ENCODE measurements at places on chromosomes 13 and 19.
A peak's percentile ranks its signal among the peaks of the same experiment; 100 is the strongest.

- no peak for DNase-seq
Observed at GRCh38 chr13:80802946-80803345, 462.0 kb upstream of the SPRY2 start.

DNA sequence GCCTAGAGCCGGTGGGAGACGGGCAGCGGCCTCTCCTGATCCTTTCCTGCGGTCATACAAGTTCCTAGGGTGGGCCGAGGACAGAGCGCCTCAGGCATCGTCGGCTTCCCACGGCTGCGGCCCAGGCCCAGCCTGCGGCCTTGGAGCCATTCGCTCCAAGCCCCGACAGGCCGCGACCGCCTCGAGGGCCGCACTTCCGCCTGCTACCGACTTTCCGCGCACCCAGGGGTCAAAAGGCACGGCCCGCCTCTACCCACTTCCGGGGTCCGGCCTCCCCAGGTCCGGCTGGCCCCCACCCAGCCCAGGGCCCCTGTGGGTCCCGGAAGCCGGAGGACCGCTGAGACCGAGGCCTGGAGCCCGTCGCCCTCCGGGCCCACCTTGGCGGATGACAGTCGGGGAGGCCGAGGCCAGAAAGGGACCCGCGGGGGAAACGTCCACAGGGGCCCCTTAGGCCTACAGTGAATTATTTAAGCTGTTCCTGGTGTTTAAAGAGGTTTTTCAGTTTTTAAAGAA is 16.2 kb downstream of the ZIC2 start:
- no peak for DNase-seq

- DNase-seq, result no peak
Observed at GRCh38 chr19:9362905-9363304, at the start of gene ZNF177. TSS of gene ZNF177 (plus strand) at chr19:9363013. CDS start at chr19:9378312, 15,299 bp downstream.

DNA sequence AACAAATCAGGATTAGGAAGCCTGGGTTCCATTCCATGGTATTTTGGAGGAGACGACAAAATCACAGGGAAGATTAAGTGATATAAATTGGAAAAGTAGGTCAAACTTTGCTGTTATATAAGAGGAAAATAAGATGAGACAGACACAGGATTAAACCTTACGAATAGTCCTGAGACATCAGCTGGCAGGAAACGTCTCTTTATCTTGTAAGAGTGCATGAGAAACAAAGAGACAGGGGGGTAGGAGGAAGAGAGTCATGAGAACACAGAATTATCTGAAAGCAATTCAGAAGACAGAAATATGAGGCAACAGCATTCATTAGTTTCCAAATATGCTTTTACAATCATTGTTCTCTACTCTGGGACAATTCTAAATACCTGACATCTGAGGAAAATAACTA is 310.6 kb upstream of the MIR17HG start:
- no peak for DNase-seq

DNA sequence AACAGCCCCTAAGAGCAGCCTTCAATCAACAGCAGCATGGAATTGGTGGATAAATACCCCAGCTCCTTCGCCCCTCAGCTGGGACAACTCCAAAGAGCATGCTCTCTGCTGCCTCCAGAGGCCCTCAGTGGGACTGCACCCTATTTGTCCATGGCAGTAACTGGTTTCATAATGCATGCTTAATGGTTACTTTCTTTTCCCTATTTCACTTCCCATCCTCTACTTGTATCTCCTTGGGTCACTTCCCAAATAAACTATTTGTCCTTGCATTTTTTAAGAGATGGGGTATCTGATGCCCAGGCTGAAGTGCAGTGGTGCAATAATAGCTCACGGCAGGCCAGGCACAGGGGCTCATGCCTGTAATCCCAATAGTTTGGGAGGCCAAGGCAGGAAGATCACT is 13.5 kb upstream of the TPM4 start:
- peak; percentile 58 for DNase-seq

DNA sequence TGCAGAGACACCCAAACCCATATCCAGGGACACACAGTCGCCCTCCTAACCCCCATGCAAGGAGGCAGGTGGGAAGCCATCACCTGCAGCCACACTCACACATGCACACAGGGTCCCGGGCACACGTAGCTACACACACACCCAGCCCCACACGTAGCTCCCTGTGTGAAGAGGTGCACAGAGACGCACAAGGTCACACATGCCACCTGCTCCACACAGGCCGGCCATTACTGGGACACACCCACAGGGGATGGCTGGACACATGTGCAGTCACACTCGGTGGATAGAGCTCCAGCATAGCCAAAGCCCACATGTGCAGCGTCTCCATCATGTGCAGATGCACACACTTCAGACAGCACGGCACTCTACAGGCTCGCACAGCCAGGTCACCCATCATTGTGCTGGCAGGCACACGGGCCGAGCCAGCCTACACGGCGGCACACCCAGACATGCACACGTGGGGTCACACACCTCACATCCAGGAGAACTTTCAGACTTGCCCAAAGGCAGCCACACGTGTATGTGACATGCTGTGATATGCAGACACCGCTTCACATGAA is 1.1 kb downstream of the ZNF835 start:
- DNase-seq, result no peak

DNA sequence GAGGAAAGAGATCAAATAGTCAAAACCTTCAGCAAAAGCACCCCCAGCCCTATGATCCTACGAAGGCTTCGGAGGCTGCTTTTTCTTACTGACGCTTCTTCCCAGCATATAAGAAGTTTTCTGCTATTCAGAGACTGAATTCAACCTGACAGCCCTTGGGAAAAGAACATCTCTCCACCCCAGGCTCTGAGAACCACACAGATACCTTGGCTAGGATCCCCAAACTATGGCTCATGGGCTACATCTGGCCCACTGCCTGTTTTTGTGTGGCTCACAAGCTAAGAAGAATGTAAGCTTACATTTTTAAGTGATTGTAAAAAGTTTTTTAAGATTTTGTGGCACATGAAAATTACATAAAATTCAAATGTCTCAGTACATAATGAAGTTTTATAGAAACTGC is 3.0 kb downstream of the SLC15A1 start:
- no peak for DNase-seq

DNA sequence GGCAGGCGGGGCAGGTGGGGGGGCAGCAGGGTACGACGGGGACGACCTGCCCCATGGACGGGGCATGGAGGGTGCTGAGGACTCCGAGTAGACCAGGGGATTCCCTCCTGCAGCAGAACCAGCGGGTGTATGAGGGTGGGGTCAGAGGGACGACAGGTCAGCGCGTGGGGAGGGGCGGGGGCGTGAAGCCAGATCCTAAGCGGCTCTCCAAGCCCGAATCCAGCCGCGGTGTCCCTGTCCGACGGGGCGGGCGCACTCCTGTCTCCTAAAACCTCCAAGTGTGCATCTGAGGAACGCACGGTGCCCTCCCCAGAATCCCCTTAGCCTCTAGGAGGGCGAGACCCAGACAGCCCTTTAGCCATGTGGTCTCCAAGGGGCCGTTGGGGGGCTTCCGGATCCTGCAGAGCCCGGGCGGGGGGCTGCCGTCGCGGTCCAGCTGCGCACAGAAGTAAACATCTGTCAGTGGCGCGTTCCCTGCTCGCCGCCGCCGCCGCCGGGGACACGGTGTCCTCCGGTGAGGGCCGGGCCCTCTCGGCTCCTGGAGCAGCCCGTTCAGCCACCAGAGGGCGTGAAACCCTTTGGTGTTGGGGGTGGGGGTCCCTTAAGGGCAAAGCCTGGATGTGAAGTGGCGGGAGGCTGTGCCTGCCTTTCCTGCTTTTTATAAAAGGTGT is 730 bp downstream of the NRTN start:
- peak; percentile 49 for DNase-seq

- DNase-seq, result no peak
Observed at GRCh38 chr13:112746044-112746443, 56.2 kb downstream of the ATP11A start.

- DNase-seq, result no peak
Observed at GRCh38 chr19:29476528-29476927, 49.3 kb upstream of the VSTM2B start.

GRCh38 chr19:35024095-35024494 is 6.2 kb upstream of the SCN1B start:
- DNase-seq, result no peak

DNA sequence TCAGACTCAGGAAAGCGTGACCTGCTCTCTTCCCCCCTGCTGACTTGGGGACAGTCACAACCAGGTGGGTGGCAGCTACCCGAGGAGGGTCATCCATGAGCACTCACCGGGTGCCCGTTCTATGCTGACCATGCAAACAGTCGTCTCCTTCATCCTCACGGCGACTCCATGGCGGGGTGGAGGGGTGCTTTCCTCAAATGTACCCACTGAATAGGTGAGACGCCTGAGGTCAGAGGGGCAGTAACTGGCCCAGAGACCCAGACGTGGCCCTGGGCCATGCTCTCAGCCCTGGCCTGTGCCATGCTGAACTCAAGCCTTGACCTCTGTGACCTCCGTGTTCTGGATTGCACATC is 59.2 kb upstream of the TPM4 start:
- no peak for DNase-seq

DNA sequence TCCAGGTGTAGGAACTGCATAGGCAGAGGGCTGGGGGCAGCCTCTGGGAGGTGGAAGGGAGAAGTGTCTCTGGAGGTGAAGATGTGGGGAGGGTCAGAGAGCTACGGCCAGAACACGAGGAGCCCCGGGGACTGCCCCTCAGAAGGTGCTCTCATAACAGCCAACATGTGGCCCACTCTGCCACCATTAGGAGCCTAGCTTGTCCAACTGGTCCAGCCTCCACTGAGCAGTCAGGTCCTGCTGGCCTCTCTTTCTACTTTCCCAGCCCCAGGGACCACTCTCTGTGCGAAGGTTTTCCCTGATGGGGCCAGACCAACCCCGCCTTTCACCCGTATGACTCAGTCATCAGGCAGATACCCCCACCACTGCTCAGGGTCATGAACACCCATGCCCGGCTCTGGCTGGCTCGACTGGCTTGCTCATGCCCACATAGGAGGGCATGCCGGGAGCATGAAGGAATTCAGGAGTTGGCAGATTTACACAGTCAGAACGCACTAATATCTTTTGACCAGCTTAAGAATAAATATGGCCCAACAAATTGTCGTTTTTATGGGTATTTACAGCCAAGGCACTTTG is 37.5 kb upstream of the C19orf12 start:
- no peak for DNase-seq

GRCh38 chr19:17292301-17293074 is 10.7 kb downstream of the ABHD8 start:
- DNase-seq, result peak; percentile 75

DNA sequence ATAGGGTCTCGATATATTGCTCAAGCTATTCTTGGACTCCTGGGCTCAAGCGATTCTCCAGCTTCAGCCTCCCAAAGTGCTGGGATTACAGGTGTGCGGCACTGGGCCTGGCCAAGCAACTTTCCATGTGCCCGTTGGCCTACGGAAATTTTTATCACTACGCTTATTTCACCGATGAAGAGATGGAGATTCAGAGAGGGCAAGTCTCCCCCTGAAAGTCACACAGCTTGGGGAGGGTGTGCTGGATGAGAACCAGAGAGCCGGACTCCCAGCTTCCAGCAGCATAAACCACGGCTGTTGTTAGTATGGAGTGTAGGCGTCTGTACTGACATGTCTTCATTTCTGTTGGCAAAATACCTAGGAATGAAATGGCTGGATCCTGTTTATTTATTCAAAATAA is 11.8 kb upstream of the GNA11 start:
- DNase-seq, result no peak

DNA sequence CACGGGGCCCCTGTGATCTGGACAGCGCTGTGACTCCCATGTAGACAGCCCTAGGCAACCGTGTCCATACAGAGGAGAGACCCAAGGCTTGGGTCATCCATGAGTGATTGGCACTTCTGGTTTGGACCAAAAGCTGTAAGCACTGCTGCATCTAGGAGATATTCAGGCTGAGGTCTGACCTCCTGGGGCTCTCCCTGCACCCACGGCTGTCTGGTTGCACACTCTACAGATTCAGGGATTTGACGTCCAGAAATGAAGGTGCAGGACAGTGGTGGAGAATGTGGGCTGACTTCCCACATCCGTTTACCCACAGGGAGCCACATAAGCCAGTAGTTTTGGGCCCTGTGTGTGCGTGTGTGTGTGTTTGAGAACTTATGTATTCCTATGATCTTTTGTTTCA is 76.2 kb upstream of the ARHGEF7 start:
- DNase-seq, result no peak

GRCh38 chr13:40776681-40777165 is 5.7 kb upstream of the MRPS31 start:
- peak; percentile 49 for DNase-seq

DNA sequence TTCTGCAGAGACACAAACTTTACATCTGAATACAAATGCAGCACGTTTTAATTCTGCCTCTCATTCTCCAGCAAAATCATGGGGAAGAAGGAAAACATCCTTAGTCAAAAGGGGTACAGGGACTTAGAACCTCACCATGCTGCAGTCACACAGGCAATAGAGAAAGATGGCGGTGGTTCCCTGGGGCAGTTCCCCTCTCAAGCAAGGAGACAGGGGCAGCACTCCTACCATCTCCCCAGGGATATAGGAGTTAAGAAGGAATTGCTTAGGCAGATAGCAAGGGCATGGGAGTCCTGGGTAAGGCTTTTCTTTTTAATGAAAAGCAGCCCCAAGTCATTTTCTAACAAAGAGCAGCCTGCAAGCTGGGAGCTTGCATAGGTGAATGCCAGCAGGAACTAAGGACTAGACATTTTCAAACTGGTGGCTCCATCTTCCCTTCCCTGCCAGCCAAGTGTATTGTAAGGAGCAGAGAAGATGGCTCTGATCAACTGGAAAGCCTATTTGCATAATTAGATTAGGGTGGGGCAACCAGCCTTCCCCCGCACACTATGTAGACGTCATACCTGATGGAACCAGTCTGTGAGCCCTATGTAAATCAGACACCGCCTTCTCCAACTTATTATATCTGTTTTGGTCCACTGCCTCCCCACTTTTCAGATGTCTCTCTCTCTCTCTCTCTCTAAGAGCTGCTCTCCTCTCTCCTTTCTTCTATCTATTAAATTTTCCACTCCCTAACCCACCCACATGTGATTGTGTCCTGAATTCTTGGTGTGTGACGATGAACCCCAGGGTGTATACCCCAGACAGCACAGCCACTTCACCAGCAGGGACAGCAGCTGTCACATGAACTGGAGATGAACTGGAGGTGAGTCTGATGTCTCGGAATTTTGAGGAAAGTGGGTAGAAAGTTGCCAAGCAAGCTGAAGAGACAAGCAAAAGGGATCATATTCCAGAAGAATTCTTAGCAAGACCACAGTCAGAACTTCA is 514.5 kb downstream of the IRS2 start:
- no peak for DNase-seq

Data from activated T-cell treated with anti-CD3 and anti-CD28 coated beads for 4 hours (primary cell).